LHCN-M2 (cell line): ENCODE measurements at places on chromosomes 7 and 10. TPM values are rescaled to one million over a fixed set of nuclear protein-coding genes. Genes with fewer than 3 reads are reported as not detected.

DNA sequence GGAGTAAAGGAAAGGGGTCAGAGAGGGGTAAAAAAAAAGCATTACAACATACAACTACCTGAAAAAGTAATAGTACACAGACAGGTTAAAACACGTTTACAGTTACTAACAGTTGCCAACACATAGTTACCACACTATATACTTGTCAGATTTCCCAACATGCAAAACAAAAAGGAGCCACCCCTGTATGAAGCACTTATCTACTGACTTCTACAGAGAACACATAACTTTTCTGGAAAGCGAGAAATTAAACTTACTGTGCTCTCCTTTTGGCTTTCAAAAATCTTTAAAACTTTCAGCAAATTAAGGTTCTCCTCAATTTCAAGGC, 2.1 kb downstream of the ABI1 start:
- DNase-seq, result no peak

DNA sequence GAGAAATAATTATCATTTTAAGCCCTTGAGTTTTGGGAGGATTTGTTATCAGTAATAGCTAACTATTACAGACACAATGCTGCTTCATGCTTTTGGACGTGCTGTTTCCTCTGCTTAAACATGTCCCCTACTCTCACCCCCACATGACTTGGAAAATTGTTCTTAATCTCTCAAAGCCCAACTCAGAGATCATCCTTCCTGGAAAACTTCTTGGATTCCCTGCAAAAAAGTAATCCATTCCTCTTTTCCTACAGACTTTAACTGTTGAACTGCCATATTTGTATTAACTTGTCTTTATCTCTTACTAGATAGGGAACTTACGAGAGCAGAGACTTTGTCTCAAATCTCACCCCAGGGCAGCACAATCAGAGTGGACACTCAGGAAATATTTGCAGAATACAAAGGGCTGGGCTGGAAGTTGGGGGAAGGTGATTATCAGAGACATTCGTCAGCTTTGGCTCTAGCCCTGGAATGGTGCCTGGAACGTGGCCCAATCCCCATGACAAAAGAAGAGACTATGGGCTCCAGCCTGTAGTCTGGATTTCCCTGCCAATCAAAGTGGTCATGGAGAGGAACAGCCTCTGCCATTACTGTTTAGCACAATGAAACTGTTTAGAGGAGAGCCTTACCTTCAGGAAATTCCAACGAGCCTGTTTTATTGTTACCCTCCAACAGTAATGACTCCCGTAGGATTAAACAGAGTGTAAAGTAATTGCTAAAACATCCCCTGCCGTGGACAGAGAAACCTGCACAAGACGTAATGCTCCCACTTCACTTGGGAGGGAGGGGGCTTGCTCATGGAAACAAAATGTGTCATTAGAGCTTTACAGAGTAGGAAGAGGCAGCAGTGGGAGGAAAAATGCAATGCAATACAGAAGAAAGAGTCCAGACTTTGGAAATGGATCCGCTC, 140.4 kb upstream of the AUTS2 start:
- DNase-seq, result no peak

DNA sequence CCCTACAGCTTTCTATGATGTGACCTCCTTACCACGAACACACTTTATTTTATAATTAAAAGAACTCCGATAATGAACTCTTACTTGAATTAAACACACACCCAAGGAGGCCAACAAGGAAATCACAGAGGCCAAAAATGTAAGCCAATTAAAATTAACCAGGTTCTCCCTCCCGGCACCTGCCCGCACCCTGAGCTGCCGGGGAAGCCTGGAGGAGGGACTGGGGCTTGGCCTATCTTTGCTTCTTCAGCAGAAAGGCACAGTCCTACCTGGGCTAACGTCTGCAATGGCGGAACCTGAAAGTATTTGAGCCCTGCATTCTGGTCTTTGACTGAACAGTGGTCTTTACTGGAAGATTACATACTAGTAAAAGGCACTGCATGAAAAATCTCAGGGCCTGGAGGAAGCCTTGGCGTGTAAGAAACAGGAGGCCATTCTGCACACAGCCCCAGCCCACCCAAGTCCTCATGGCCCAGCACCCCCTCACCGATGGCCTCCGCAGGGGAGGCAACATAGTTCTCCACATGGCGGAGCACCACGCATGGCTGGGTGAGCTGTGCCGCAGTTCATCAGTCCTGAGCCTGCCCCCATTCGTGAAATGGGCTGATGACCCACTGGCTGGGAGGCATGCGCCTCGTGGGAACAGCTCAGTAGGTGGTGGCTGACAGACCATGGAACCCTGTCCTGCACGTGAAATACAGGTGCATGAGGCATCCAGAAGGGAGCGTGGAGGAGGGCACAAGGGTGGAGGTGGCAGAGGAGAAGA, 173.8 kb downstream of the PARD3 start:
- DNase-seq, result no peak

- no peak for DNase-seq
These were observed 60.3 kb upstream of the UNC5B start for GRCh38 chr10:71152043-71152442.

- DNase-seq, result peak; percentile 18
These were observed 1.4 kb downstream of the CCNJ start for GRCh38 chr10:96044736-96045135.

DNA sequence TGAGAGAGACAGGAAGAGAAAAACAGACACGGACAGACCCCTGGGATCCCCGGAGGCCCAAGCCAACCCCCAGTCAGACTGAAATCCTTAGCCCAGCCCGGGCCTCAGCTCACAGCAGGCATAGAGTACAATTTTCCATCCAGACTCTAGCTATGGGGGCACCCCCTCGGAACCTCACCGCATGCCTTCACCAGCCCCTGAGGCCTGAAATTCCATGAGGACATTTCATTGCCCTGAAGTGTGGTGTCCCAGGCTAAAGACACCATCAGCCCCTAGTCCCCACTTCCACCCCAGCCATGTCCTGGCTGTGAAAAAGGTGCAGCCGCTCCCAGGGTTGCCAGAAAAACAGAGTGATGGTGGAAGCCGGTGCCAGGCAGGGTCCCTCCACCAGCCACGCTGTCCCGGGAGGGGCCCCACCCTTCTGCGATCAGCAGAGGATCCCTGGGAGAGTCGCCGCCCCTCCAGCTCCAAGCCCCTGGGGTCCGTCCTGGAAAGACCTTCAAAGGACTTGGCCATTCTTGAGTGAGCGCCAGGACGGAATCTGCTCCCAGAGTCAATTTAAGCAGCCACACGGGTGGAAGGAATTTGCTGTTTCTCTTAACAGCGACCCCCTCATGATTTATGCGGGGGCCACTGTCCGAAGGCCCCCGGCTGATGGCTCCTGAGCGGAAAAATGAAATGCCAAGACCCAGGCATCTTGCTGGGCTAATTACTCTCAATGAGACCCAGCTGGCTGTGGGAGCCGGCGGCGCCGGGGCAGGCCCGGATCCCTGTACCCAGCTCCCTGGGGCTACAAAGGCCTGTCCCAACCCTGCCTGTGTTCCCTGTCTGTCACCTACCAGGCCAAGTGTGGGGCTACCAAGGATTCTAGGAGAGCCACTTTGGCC, 23.2 kb downstream of the MYL10 start:
- no peak for DNase-seq

CDNF gene
- 0.96 and 1.1 TPM in 2 replicates for total RNA-seq
